ENCODE measurements at places on chromosomes 16 and 17.

DNA sequence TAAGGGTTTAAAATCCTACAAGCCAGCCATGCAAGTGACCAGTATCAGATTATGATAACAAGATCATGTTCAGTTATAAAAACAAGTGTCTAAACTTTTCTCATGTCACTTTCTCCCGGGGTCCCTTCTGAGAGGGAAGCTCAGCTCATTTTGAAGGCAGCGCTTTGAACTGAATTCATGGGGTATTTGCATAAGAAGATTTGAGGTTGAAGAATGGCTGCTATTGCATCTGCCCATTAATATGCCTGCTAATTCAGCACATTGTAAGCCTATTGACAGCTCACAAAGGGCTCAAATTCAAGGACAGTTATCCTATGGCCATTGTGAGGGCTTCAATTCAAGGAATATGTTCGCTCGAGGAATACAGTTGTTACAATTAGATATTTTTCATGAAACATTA is 290.2 kb upstream of the IRX3 start:
- DNase-seq: no peak

DNA sequence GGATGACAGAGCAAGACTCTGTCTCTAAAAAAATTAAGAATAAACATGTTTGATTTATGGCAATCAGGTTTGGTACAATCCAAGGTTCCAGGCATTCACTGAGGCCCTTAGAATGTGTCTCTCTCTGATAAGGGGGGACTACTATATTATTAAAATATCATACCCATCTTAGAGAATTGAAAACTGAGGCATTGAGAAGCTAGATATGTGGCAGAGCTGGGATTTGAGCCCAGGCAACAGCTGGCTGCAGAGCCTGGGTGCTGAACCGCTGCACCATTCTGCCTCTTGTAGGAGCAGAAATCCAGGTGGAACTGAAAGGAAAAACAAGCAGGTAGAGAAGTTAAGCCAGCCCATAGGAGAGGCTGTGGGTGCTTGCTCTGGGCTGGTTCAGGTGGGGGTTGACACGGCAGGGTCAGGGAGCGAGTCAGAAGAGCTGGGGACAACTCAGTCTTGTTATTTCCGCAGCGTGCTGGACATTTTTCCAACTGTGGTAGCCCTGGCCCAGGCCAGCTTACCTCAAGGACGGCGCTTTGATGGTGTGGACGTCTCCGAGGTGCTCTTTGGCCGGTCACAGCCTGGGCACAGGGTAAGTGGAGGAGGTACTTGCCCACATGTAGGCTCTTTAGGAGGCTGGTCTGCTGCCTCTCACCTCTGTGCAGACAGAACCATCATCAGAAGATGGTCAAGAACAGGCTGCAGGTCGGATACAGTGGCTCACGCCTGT is 62.5 kb downstream of the WIPI1 start:
- no peak for DNase-seq

GRCh38 chr17:63960430-63960829 is 12.3 kb downstream of the SCN4A start:
- no peak for DNase-seq

DNA sequence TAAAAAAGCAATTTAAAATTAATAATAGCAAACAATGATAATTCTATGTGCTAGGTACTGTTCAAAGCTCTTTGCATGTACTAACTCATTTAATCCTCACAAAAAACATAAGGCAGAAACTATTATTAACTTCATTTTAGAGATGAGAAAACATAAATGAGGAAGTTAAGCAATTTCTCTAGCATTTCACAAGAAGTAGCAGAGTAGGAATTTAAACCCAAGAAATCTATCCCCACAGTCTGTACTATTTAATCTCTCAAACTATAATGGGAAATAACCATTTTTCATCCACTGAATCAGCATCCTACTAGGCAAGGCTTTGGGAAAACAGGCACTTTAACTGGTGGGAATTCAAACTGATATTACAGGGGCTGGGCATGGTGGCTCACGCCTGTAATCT is 42.2 kb upstream of the INTS2 start:
- DNase-seq: no peak

DNA sequence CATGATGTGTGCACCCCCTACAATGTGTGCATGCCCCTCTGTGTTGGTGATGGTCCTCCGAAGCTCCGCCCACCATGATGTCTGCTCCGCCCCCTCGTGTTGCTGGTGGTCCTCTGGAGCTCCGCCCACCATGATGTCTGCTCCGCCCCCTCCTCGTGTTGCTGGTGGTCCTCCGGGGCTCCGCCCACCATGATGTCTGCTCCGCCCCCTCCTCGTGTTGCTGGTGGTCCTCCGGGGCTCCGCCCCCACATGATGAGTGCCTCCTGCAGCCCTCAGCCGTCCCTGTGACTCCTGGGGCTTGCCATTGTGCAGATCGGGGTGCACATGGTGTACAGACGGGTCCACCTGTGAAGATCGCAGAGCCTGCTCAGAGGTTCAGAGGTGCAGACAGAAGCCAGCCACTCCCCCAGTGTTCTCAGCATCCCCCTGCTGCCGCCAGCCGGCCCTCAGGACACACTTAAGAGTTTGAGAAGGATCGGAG is 129.1 kb upstream of the CHMP6 start:
- no peak for DNase-seq

DNA sequence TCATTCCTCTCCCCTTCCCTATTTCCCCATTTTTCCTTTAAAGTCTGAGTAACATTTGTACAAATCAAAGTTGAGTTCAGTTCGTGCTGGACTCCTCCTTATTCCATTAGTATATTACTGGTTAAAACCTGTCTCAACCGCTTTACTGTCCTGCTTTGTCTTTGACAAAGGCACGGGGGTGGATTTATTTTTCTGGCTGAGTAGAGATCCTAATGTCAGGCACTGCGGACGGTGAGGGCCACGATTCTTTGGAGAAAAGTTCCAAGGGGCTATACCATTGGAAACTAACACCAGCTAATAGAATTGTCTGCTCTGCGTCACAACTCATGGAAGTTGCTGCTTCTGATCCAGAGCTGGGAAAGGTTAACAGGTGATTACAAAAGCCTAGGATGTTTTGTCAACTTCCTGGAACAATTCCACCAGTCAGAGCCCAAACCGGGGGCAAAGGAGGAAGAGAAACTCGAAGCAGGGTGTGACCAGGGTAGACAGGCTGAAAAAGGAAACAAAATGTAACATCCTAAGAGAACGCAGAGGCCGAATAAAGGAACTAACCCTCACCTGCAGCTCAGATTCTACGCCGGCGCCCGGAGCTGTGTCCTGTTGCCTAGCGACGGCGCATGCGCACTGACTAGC is 12.4 kb downstream of the TAT start:
- no peak for DNase-seq

GRCh38 chr17:57113656-57114055 is 28.6 kb downstream of the AKAP1 start:
- DNase-seq: no peak

- DNase-seq: no peak
Measured at GRCh38 chr16:87149051-87149450, 168.1 kb downstream of the C16orf95 start.

DNA sequence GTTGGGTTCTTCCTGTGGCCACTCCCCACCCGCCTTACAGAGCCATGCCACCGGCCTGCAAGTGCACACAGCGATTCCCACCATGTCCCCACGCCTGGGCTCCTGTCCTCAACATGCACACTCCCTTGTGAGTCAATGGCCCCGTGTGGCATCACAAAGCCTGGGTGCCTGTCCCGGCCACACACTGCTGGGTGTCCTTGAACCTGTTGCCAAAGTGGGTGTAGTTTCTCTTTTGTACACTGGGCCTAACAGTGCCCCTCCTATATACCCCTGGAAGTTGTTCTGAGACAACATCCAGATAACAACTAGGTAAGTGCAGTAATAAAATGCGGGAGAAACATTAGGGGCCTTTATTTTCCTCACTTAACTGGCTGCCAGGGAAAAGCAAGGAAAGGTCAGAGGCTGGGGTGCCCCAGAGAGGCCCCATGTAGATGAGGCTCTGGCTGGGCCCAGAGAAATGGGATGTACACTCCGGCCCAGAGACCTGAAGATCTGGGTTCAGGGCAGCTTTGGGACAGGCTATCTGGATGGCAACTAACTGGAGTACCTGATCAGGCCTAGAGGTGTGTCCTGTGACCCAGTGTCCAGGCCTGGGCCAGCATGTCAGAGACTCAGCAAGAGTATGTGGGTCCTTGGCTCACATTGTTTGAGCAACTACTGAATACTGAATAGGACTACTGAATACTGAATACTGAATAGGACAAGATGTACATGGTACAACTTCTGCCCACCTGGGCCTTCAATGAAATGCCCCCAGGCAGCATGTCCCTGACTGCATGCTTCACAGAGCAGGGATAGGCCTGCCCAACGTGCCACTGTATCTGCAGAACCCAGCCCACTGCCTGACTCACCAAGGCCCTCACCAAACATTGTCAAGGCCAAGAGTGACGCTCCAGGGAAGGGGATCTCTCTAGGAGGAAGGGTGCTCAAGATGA is 8.3 kb downstream of the ABCC3 start:
- DNase-seq: no peak

GRCh38 chr17:7560172-7561027 is 1.3 kb upstream of the SENP3 start:
- DNase-seq: no peak

- no peak for DNase-seq
Measured at GRCh38 chr17:57357830-57358430, 101.6 kb downstream of the MSI2 start.

DNA sequence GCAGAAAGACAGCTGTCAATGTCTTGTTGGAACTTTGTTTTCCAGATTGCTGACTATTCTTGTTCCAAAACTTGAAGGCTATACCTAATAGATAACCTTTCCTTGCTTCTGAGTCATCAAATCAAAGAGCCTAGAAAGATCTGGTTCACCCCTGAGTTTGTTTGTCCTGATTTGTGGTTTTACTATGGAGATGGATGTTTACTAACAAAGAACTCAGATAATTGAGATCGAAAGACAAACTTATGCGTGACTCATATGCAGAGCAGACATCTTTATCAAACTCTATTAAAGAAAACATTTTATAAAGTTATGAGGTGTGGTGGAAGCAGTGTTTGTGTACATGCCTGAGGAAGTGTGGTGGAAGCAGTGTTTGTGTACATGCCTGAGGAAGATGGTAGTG is 311.1 kb upstream of the TBX2 start:
- no peak for DNase-seq

All from activated CD4-positive, alpha-beta T cell treated with anti-CD3 and anti-CD28 coated beads for 1 hour (primary cell).